NCI-H460 (cell line): ENCODE measurements at places on chromosomes 4 and X. TPM values are rescaled to one million over a fixed set of nuclear protein-coding genes. Genes with fewer than 3 reads are reported as not detected.

DNA sequence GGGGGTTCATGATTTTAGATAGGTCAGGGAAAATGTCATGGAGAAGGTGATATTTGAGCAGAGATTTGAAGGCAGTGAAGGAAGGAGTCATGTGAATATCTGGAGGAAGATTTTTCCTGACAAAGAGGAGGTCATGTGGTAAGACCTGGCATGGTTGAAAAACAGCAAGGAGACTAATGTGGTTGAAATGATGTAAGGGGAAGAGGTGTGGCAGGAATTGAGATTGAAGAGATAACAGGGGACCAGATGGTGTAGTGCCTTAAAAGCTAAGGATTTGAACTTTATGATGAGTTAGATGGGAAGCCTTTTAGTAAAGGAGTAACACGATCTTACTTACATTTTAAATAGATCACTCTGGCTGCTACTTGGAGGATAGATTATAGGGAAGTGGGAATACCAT is 210.9 kb downstream of the RTL9 start:
- DNase-seq: no peak

- no peak for DNase-seq
Measured at GRCh38 chr4:110119337-110119736, 79.1 kb downstream of the ELOVL6 start.

DNA sequence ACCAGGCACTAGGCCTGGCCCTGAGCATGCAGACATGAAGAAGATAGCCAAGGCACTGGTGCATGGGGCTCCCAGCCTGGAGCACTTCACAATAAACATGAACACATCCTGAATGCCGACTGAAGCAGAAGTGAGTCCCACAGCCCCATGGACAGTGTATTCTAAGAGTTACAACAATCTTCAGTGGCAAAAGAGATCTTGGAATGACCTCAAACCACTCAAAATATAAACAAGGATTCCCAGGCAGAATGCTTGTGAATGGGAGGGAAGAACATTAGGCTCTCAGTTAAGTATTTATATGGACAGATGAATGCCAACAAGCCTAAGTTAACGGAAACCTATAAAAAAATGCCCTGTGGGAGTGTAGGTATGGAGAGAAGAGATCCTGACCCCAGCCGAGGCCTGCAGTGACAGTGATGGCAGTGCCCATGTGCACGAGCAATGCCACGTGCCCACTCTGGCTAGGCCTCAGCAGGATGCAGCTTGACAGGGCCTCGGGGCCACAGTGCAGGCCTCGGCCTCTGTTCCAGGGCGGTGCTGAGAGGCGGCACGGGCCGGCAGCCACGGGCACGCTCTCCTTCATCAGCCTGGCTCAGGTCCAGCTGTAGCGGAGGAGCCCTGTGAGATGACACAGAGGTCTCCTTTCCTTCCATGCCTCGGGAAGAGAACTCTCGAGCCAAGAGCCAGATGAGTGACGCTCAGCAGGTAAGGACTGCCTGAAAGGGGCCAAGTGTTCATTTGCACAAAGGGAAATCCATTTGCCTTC is 49.2 kb downstream of the IRF2 start:
- DNase-seq: no peak

- no peak for DNase-seq
Measured at GRCh38 chr4:11470438-11471045, 41.8 kb upstream of the HS3ST1 start.

- DNase-seq: no peak
Measured at GRCh38 chr4:15262396-15262795, 165.4 kb upstream of the C1QTNF7 start.

- peak; percentile 91 for DNase-seq
Measured at GRCh38 chrX:108439426-108439942, at the start of gene COL4A5. TSS of gene COL4A5 (plus strand) at chrX:108439838. CDS start at chrX:108440126, 288 bp downstream.

- no peak for DNase-seq
Measured at GRCh38 chr4:33400504-33400903, 2680.3 kb downstream of the PCDH7 start.

Gene STPG2
- not detected in 2 replicates for total RNA-seq

Gene IBSP
- not detected in 2 replicates for total RNA-seq
